ENCODE measurements at places on chromosomes 4 and X.

- DNase-seq = no peak
Measured at GRCh38 chrX:69759921-69760625, 144.2 kb downstream of the EDA start.

DNA sequence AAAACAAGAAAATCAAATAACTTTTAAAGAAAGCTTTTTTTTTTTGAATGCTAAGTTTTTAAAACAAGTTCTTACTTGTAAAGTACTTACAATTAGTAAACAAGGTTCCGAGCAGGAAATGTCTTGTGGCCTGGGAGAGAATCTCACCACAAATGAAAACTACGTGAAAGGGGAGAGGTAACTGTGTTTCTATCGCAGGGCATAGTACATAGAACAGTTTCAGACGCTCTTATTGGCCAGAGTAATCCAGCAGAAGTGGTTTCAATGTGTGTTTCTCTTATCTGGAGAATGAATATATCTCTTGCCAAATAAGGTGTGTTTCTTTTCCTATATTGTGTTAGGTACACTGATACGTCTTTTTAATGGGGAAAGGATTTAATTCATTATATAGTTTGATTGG lies at the start of gene PLAC8:
Gene PLAC8 (minus strand): TSS at position 154 of the 400 bp plus-strand sequence. CDS start 6,808 bp downstream, outside the sequence.
- no peak for DNase-seq

- no peak for DNase-seq
Measured at GRCh38 chr4:184376126-184376838, 98.1 kb downstream of the IRF2 start.

GRCh38 chr4:3122081-3122563 lies 47.6 kb downstream of the HTT start:
- no peak for DNase-seq

DNA sequence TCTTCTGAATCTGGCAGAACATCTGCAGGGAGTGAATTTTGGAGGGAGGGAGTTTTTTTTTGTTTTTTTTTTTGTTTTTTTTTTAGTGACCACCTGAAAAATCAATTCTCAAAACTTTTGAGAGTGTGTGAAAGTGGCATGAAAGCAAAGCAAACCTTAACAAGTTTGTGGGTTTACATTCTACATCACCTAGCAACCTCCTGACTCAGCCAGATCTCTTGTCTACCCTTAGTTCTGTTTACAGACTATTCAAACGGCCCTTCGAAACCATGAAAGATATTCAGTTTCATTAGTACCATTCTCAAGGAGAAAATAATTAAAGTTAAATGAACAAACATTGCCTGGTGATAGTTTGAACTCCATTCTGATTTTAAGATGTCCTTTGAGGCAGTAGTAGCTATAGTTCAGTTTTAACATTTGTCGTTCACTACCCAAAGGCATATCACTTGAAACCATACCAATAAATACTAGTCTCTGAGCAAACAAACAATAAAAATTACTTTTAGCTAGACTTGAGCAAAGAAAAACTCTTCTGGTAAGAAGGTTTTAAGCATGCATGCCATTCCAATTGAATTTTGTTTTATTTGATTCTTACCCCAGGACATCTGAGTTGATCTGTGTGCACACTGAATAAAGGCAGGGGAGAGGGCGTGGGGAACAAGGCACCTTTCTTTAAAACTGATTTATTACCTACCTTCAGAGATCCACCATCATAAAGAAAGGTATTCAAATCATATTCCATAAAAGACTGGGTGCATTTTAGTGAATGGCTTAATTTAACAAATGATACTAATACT lies 137.7 kb downstream of the ARX start:
- no peak for DNase-seq

- DNase-seq = no peak
Measured at GRCh38 chr4:98909646-98910401, 19.1 kb downstream of the EIF4E start.

DNA sequence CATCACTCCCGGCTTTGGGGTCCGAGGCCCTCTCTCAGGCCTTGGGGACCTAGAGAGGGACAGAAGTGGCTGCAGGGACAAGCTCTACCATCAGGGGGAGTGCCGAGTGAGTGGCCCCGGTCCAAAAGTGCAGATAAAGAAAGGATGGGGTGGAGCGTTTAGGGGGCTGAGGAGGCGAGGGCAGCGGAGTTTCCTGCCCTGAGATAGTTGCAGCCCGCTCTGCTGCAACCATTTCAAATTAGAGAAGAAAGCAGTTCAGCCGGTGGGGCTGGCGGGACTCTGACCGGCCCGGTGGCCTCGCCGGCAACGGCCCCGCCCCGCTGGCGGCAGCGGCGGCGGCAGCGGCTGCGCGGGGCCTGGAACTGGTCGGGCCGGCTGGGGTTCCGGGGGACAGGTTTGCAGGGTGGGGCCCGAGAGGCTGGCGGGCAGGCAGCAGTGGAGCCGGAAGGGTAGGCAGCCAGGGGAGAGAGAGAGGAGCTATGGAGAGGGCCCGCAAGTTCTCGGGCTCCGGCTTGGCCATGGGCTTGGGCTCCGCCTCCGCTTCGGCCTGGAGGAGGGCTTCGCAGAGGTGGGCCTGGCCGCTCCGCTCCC lies 7.6 kb downstream of the DLG3 start:
- DNase-seq = peak; percentile 18

- DNase-seq = no peak
Measured at GRCh38 chr4:79563219-79563618, 155.2 kb upstream of the GK2 start.

GRCh38 chr4:140833280-140833679 lies 77.1 kb upstream of the TBC1D9 start:
- no peak for DNase-seq

DNA sequence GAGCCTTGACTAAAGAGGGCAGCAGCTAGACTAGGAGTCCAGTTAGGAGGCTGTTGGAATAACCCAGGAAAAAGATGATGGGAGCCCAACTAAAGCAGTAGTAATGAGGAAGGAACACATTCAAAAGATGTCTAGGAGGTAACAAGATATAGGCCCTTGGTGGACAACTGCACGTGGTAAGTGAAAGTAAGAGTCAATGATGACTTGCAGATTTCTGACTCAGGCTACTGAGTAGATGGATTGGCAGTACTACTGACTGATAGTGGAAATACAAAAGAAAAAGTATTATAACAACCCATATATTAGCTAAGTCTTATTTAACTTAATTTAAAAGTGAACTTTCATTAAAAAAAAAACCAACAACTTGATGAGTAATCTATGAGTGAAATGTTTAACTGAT lies 74.0 kb downstream of the PAK3 start:
- DNase-seq = no peak

DNA sequence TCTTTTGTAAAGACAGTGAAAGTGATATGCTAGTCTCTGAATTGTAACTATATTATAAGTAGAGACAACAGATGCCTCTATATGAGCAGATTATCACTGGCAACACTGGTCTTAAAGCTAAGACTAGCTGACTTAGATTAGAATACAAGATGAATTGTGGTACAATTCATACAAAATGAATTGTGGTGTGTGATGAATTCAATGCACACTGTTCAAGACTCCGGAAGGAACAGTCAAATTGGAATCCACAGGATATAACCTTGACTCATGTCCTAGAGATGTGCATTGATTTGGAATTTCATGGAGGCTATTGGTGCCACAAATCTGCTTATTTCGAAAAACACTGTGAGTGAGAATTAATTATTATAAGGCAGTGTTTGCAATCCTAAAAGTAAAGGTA lies 701.8 kb downstream of the PCDH7 start:
- no peak for DNase-seq

Data from fibroblast of gingiva (primary cell).